ENCODE measurements at places on chromosomes 1 and 21. TPM values are rescaled to one million over a fixed set of nuclear protein-coding genes. Genes with fewer than 3 reads are reported as not detected.

Gene SH2D2A
- total RNA-seq = 0.53 TPM

Gene PTAFR
- not detected for total RNA-seq

Gene SETD4
- total RNA-seq = 11.0 TPM

Gene TRIM58
- 0.53 TPM for total RNA-seq

Gene FMO5
- total RNA-seq = 1.3 TPM

Gene OR10Z1
- not detected for total RNA-seq

Gene UBXN11
- total RNA-seq = 5.3 TPM

Gene IQGAP3
- 18.8 TPM for total RNA-seq

Gene FCGR2B
- not detected for total RNA-seq

Gene CDC20
- 27.0 TPM for total RNA-seq

Gene KPRP
- not detected for total RNA-seq

Gene GPR157
- 2.8 TPM for total RNA-seq

Gene NBPF4
- not detected for total RNA-seq

Gene FAM151A
- not detected for total RNA-seq

Gene OR2AK2
- total RNA-seq = not detected

Gene DNASE2B
- total RNA-seq = not detected

Gene SV2A
- total RNA-seq = 5.8 TPM

Gene CD1B
- total RNA-seq = not detected

Gene DCDC2B
- total RNA-seq = not detected

Gene CAPN9
- total RNA-seq = not detected

Gene PKLR
- total RNA-seq = not detected

Gene KIF17
- 0.19 TPM for total RNA-seq

Gene LMOD1
- 61.5 TPM for total RNA-seq

Gene VANGL2
- total RNA-seq = not detected

Gene FHAD1
- 0.13 TPM for total RNA-seq

Gene CYP4A22
- total RNA-seq = not detected

Gene ADGRL4
- total RNA-seq = 55.9 TPM

Gene LCE3D
- not detected for total RNA-seq

Gene KCNA3
- not detected for total RNA-seq

Gene ATG4C
- total RNA-seq = 5.0 TPM

Gene SLC9C2
- total RNA-seq = not detected

Gene TAS1R2
- total RNA-seq = not detected

Gene DR1
- total RNA-seq = 28.9 TPM

Gene RCC1
- total RNA-seq = 26.3 TPM

Gene S100A10
- 117 TPM for total RNA-seq

Gene SGIP1
- total RNA-seq = 61.1 TPM

Gene LRRC38
- total RNA-seq = 0.50 TPM

Gene FCRL4
- total RNA-seq = not detected

Gene SPAG17
- not detected for total RNA-seq

Gene DYRK3
- total RNA-seq = 21.9 TPM

Gene CLIC6
- 0.13 TPM for total RNA-seq

Gene RNF19B
- 8.7 TPM for total RNA-seq

Gene EDN2
- not detected for total RNA-seq

Gene MARCKSL1
- total RNA-seq = 13.9 TPM

Gene PPP2R5A
- total RNA-seq = 24.6 TPM

Gene TDRD10
- total RNA-seq = 0.06 TPM

Gene SH3GLB1
- 71.1 TPM for total RNA-seq

Gene FMO2
- total RNA-seq = 0.62 TPM

Data from aortic smooth muscle cell (primary cell).